Activated gamma-delta T cell treated with Interleukin-2 at 50 U/mL for 16 hours (primary cell): ENCODE measurements at places on chromosomes 5 and 9.

- DNase-seq, result no peak
Observed at GRCh38 chr5:39273314-39273954, 54.1 kb upstream of the FYB1 start.

- no peak for DNase-seq
Observed at GRCh38 chr9:33506626-33507370, 17.3 kb upstream of the ANKRD18B start.

DNA sequence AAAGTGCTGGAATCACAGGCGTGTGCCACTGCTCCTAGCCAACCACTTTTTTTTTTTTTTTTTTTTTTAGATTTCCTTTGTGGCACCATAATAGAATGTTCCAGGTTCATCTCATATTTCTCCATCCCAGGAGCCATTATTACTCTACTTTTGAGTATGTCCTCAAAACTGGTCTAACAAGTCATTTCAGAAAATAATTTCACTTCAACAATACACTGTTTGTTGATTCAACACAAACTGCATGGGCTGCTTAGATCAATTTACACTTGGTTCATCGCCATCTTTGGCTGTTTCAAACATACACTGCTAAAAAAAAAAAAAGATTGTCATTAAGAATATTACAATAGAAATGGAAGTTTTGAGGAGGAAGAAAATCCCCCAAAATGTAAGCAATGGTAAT is 57.9 kb downstream of the CSNK1A1 start:
- DNase-seq, result no peak

- no peak for DNase-seq
Observed at GRCh38 chr9:76699971-76700370, 64.3 kb upstream of the PCA3 start.

DNA sequence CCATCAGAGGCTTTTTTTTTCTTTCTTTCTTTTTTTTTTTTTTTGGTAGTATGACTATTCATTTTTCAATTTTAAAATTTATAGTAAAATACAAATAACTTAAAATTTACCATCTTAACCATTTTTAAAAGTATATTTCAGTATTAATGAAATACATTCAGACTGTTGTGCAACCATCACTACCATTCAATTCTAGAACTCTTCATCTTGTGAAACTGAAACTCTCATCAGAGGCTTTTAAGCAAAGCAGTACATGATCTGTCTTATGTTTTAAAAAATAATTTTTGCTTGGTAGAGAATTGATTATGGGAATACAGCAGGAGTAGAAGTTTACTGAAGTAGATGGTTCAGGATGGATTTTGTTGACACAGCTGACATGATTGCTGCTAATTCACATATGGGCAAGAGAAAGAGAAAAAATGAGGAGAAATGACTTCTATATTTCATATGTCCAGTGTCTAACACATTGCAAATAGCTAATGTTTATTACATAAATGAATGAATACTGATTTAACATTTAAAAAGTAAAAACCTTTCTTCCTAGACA is 13.4 kb downstream of the ELOVL7 start:
- no peak for DNase-seq

- DNase-seq, result no peak
Observed at GRCh38 chr5:81154725-81155124, 78.4 kb upstream of the CKMT2 start.

GRCh38 chr9:38227061-38227540 is 158.1 kb upstream of the SHB start:
- DNase-seq, result peak; percentile 62

DNA sequence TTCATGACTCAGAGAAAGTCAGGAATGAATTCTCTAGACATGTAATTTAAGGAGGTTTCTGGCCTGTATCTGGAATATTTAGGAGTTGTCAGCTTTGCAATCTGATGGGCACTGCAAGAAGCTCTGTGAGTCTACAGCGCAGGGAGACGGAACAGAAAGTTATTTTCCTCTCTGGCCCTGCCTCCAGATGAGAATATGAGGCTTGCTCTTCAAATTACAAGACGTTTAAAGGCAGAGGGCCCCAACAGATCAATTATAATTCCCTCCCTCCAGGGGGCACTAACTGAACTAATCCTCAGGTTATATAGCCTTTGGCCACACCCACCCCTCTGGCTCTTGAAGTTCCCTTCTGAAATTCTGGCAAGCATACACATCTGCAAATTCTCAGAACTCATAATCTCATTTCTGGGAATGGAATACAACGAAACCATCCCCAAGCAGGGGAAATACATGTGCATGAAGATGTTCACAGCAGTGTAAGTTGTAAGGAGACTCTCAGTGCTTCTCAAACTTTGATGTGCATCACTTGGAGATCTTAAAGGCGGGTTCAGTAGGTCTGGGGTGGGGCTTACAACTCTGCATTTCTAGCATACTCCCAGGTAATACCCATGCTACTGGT is 307.6 kb downstream of the CWC27 start:
- DNase-seq, result peak; percentile 45

GRCh38 chr9:76717613-76718012 is 46.6 kb upstream of the PCA3 start:
- no peak for DNase-seq

DNA sequence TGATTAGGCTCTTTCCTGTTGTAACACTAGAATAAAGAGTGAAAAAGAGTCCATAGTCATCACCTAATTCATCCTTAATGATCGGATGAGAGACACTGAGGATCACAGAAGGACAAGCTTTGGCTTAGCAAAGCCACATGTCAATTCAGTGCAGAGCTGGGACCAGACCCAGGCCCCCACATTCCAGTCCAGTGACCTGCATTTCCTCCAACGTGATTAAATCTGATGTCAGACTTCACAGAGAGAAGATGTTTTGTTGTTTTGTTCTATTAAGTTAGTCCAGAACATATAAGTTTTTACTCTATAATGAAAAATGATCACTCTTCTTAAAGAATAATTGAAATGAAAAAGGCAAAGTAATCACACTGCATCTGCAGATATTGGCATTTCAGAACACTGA is 377.9 kb upstream of the PAPPA start:
- DNase-seq, result no peak

- DNase-seq, result no peak
Observed at GRCh38 chr5:66813306-66813705, 217.1 kb downstream of the MAST4 start.

DNA sequence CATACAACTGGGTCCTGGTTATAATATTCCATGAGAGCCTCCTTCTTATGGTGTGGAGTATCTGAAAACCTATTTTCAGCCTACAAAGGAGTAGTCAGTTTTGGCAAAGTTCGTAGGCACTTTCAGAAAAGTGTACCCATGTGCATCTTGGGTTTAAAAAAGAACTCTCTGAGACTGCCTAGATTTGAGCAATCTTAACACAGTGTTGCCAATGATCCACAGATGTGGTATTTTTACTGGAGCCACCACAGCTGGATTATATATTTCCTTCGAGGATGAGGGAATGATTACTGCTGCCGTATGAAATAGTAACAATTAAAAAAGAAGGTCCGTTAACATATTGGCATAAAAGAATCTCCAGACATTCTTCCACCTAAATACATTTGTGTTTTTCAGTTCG is 1.1 kb downstream of the PALM2AKAP2 start:
- DNase-seq, result no peak

GRCh38 chr5:5270958-5271785 is 131.0 kb downstream of the ADAMTS16 start:
- DNase-seq, result no peak

DNA sequence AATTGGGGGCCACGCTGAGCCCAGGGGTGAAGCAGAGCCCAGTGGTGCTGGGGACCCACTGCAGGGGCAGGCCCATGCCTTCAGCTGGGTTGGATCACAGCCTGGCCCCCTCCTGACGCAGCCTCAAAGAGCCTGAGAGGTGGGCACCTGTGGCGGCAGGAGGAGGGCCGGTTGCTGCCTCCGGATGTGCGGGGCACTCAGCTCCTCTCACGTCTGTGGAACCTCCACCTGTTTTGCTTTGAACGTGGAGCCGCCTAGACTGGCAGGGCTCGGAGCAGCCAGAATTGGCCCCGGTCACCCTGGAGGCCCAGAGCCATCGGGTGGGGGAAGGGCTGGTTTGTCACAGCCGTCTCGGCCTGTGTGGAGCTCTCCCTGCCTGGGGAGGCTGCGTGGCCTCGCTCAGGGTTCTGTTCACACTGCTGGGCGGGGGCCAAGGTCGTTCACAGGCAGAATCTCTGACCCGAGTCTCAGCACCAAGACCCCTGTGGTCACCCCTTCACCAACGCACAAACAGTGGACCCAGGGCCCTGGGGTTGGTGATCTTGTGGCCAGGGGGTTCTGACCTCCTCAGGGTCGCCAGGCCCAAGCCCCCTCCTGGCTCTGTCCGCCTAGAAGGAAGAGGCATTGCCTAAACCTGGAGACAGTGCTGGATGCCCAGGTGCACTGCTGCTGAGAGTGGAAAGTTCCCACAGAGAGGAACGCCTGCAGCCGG is 9.2 kb upstream of the SLC9A3 start:
- no peak for DNase-seq

- no peak for DNase-seq
Observed at GRCh38 chr9:12972608-12973589, 198.1 kb downstream of the LURAP1L start.

DNA sequence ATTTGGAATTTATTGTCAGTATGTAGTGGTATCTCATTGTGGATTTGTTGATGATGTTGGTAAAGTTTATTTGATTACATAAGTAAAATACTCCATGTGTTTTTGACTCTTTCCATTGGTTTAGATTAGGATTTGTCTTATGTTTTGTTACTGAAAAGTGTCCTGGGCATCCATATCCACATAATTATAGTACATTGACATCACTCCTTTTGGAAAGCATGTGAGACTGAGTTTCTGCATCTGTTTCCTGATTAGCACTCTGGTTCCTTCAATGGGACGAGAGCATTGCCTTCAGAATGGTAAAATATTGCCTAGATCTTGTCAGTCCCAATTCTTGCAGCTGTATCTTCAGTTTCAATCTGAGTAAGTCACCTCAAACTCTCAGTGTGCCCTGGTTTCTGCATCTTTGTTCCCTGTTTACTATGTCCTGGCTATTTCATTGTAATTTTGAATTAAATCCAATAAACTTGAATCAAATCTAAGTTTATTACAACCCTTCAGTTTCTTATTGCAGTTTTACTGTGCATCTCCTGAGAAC is 128.1 kb downstream of the FBXO38 start:
- DNase-seq, result no peak

- no peak for DNase-seq
Observed at GRCh38 chr9:114367772-114368569, 19.8 kb downstream of the AKNA start.

GRCh38 chr9:123091459-123091858 is 58.0 kb downstream of the GPR21 start:
- DNase-seq, result no peak

GRCh38 chr9:83588256-83588655 is 34.7 kb upstream of the IDNK start:
- no peak for DNase-seq

DNA sequence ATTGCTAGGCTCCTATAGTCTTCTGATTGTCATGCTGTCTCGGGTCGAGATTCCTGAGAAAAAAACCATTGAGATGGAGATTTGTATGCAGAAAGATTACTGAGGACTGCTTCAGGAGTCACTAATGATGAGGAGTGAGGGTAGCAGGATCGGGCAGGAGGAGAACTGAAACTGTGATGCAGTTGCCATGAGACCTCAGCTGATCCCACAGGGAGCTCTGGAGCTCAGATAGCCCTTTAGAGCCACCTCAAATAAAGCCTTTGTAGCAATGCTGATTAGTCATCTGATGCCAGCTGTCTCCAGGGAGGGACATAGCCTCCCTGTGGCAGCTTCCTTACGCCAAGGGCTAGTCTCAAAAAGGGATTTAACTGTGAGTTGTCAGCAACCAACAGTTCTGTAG is 256.9 kb downstream of the DMAC1 start:
- no peak for DNase-seq

DNA sequence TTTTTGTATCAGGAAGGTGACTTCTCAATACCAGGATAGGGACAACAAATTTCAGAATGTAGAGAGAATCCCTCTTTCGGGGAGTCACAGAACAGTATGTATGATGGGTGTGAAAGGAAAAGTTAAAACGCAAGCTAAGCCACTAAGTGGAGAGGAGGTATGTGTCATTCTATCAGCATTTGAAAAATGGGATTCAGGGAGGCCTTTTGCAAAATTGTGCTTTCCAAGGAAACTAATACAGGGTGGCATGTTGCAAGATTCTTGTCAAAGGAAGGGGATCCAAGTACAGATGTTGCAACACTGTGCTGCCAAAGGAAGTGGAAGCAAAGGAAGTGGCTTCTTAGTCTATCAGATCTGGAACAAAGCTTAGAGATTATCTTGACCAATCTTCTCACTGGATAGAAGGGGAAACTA is 12.6 kb upstream of the TNIP1 start:
- no peak for DNase-seq

DNA sequence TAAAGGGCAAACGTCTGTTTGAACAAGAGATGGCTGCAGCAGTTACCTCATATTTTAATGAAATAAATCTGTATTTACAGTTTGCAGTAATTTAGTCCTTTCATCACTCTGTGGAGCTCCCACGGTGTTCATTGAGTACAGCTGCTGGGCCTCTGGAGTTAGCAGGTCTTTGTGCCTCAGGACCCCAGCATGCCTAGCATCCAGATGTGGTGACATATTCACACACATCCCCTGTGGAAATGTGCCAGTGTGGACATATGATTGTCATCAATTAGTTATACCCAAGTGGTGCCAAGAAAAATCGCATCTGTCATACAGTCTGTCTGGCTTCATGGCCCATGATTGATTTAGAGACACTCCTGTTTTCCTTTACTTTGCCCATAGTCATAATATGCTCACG is 77.3 kb downstream of the NNT start:
- DNase-seq, result no peak

- DNase-seq, result no peak
Observed at GRCh38 chr9:138014563-138014945, 137.0 kb downstream of the CACNA1B start.

- DNase-seq, result no peak
Observed at GRCh38 chr5:58999804-59000203, 416.9 kb downstream of the RAB3C start.

GRCh38 chr5:145520335-145520734 is 314.8 kb downstream of the PRELID2 start:
- DNase-seq, result no peak

- no peak for DNase-seq
Observed at GRCh38 chr5:136036293-136036911, 7.6 kb downstream of the TGFBI start.

- DNase-seq, result no peak
Observed at GRCh38 chr9:79176014-79176697, 395.6 kb upstream of the TLE4 start.

- DNase-seq, result no peak
Observed at GRCh38 chr5:94577466-94578245, 40.7 kb downstream of the KIAA0825 start.

DNA sequence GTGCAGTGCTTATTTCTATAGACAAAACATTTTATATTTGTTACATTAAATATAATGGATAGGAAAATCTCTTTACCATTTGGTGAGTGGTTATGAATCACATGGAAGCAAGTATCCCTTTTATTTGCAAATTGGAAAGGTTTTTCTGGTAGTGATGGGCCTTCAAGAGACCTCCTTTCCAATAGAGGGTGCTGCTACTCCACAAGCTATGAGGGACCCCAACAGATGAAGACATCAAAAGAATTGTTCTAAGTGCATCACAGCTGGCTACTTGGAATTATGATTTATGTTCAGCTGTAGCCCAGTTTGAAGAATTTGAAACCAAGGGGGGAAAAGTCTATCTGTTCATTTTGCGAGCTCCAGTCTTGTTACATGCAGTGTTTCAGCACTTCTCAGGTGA is 493.7 kb upstream of the SGCD start:
- no peak for DNase-seq

GRCh38 chr9:137083394-137084004 is 3.3 kb upstream of the MAN1B1 start:
- DNase-seq, result no peak

GRCh38 chr9:106893088-106893487 is 30.1 kb downstream of the ZNF462 start:
- DNase-seq, result no peak
